ENCODE measurements at places on chromosomes 11 and 22.

GRCh38 chr11:39990421-39990831 lies 1469.0 kb downstream of the LRRC4C start:
- DNase-seq: no peak

- no peak for DNase-seq
Observed at GRCh38 chr11:48263423-48263911, at the start of gene OR4X1. TSS of gene OR4X1 (plus strand) at chr11:48263861. CDS start at chr11:48263861, 0 bp downstream.

- no peak for DNase-seq
Observed at GRCh38 chr11:66345316-66345649, 379 bp upstream of the BRMS1 start.

GRCh38 chr11:7559398-7560283 lies 45.8 kb downstream of the PPFIBP2 start:
- no peak for DNase-seq

Measured in progenitor cell of endocrine pancreas (in vitro differentiated cells).